Germinal center (tissue), 1 donor: ENCODE measurements at places on chromosomes 6 and 20.

- no peak for DNase-seq
Observed at GRCh38 chr20:16576219-16576618, 3.0 kb upstream of the KIF16B start.

DNA sequence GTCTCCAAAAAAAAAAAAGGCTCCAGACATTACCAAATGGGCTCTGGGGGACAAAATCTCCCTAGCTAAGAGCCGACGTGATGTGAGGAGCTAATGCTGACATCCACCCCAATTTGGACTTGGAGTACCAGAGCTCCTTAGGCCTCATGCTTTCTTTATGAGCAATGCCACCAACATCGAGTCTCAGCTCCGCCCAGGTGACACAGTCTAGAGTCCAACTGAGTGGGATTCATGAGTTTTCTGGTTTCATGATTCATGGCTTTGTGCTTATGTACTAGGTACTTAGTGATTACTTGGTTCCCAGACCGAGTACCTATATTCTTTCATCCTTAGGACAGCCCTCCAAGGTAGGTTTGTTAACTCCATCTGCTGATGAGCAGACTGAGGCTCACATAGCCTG is 4.4 kb downstream of the ANKRD60 start:
- no peak for DNase-seq

DNA sequence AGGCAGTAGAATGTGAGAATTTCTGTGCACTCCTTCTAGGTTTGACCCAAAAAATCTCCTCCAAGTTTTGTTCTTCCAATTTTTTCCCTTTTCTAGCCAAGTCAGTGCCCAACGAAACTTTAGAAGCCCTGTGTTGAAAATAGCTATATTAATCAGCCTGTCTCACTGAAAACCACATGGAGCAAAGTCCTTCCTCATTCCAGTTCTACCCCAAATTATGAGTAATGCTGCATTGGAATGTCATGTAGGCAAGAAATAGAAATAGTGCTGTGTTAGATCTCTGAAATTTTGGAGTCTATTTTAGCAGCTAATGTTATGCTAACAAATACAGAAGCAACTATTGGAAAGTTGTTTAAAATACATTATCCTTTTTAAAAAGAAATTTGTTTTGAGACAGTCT is 725.5 kb downstream of the TBC1D32 start:
- no peak for DNase-seq

GRCh38 chr6:167824591-167825331 is 1.9 kb upstream of the AFDN start:
- no peak for DNase-seq

DNA sequence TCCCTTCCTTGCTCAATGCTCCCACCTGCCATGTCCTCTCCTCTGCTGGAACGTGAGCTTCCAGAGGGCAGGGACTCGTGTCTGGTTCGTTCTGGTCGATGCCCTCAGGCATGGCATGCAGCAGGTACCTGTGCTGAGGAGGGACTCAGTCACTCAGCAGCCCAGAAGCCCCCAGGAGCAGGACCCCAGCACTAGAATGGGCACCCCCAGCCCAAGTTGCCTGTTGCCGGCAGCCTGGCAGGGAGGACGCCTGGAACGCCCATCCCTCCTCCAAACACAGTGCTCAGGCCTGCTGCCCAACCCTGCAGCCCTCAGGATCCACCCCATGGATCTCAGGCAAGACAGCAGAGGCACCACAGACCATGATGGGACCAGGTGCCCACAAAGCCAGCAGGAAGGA is 40.6 kb downstream of the BMP7 start:
- no peak for DNase-seq

DNA sequence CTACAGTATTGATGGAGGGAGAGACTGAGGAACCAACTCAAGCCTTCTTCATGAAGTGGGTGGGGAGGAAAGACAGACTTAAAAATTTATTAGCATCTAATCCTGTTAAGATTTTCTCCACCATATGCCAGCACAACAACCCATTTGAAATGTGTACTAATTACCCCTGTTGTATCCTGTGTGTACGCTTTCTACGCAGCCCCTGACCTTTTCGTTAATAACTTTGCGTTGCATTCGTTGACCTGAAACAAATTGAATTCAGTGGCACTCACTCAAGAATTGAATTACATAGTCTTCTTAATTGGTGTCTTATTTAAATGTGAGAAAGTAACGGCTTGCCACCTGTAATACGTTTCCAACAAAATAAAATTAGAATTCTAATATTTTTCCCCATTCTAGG is 113.9 kb downstream of the LINC00237 start:
- DNase-seq: no peak

DNA sequence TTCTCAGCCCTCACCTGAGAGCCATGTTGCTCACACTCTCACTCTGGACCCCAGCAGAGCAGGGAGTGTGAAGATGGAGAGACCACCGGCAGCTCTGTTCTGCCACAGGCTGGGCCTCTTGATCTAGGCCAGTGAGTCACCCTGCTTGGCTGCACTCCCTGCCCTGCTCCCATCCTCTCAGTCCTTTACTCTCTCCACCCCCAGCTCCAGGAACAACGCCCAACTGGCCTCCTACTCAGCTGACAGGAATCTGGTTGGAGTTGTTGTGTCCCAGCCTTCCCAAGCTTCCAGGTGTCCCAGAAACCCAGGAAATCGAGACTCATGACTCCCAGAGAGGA is at the start of gene PSORS1C1:
Gene PSORS1C1, plus strand, starts transcription at position 260 of the 338 bp plus-strand sequence. CDS start 14,833 bp downstream, outside the sequence.
- no peak for DNase-seq

DNA sequence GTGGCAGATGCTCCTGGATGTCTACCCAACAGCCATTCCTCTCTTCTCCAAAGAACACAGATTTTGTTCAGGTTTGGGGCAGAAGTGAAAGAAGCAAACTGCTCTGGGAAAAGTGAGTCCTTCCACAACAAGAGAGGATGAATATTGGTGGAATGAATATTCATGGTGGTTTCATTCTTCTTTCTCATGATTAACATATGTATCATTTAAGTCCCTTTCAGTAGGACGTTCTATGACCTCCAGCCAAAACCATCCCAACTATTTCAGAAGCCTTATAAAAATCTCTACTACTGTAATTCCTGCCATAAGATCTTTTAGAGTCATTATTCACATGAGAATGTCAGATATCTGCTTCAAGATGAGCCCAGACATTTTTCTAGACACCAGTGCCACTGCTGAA is 44.4 kb downstream of the MDN1 start:
- DNase-seq: no peak
